ENCODE measurements at places on chromosomes 1 and 21. TPM values are rescaled to one million over a fixed set of nuclear protein-coding genes. Genes with fewer than 3 reads are reported as not detected.

DNA sequence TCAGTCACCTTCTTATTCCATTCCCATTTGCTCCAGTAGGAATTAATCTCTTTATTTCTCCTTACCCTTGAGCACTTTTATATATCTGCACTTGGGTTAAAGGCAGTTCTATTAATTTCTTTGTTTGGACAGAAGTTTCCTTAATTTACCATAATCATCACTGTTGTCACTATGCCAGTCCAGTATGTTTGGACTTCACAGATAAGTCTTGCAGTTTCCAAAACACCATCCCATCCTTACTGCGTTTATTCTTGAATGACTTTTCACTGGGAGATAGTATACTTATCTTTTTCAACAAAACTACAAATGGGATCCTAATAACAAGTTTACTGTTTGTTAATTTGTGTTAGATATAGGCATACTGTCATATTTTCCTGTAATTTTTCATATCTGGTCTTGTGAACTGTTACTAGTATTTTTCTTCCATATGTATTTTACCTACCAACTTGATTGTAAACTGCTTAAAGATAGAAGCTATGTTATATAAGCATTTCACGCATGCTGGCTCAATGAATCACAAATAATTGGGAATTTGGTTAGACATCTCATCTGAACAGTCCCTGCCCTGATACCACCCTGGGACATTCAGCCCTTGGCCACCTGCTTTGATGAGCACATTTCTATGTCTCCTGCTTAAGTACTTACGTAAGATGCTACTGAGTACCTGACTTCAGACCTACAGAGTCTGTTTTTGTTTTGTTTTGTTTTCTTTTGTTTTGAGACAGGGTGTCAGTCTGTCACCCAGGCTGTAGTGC is 78.2 kb downstream of the OLFML2B start:
- no peak for DNase-seq

DNA sequence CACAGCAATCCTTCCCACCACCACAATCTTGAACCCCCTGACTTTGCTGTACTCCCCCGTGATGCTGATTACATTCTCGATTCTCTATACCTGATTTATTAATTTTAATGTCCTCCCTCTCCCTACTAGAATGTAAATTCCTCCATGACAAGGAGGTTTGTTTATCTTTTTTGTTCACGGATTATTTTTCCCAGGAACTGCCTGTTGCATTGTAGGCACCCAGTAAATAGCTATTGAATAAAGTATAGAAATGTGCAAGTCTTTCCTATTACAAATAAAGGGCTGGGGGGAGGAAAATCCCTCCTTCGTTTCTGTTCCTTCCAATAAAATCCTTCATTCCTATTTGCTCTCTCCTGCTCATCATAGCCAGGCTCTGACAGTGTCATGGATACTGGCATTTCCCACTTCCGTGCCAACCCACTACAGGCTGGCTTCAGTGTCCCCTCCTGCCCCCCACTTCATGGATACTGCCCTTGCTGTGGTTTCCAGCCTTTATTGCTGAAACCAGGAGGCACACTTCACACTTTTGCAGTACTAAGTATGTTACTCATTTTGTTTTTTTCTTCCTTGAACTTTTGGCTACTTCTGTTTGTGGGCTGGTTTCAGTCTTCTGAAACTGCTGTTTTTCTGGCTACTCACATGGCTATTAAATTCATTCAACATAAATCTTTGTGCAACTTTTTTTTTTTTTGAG is 7.5 kb downstream of the KIF1B start:
- no peak for DNase-seq

DNA sequence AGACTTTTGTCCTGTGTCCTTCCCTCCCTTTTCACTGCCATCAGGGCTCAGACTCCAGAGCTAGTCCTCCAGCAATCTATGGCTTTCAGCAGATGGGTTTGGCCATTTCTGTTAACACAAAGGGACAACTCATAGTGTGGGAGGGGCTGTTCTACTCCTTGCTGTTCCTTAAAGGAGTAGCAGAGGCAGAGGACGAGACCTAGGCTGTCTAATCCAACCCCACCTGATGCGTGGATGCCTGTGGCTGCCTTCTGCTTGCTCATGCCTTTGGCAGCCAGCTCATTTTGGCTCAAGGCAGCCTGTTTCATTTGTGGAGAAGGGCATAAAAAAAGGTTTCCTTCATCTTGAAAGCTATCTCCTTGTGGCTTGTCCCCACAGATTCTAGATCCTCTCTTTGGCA is 27.0 kb downstream of the MFSD2A start:
- no peak for DNase-seq

DNA sequence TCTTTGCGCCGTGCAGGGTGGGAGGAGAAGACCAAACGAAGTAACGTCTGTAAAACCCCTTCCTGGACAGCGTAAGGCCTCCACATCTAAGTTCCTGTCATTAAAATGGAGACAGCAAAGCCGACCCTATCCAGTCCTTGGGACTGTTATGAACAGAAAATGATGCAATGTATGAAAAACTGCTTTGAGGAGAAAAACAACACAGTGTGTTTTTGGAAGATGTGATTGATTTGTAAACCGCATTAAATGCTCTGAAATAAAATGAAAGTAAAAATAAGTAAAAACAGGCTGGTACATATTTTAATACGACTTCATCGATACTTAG is 827 bp upstream of the URB1 start:
- DNase-seq = no peak

DNA sequence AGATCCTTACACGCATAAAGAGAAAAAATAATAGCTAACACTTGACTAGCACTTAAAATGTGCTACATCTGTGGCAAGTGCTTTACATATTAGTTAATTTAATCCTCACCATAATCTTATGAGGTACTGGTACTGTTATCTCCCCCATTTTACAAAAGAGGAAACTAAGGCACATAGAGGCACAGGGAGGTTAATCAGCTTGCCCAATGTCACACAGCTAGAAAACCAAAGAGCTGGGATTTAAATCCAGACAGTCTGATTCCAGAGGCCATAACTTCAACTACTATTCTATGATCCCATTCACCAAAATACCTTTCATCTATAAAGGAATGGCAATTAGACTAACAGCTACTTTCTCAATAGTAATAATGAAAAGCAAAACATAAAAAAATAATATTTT is 11.7 kb downstream of the SPOCD1 start:
- DNase-seq = no peak

Gene SPRR4
- total RNA-seq = not detected

Gene PTGFR
- 27.3 TPM for total RNA-seq
